ENCODE measurements at places on chromosomes 7 and 10.
A peak's percentile ranks its signal among the peaks of the same experiment; 100 is the strongest.

GRCh38 chr10:121961456-121961855 lies 13.6 kb downstream of the NSMCE4A start:
- DNase-seq: no peak

GRCh38 chr7:4268040-4268965 lies 413.8 kb upstream of the FOXK1 start:
- no peak for DNase-seq

DNA sequence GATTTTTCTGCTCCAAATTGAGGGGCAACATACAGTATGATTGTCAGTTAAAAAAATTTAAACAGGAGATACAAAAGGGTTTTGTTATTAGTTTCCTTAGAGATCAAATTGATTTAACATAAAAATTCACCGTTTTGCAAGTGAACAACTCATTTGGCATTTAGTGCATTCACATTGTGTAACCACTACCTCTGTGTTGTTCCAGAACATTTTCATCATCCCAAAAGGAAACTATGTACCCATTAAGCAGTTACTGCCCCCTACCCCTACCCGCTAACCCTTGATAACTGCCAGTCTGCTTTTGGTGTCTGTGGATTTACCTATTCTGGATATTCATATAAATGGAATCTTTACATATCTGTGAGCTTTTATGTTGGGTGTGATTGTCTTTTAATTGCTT lies 3.1 kb downstream of the ZRANB1 start:
- no peak for DNase-seq

DNA sequence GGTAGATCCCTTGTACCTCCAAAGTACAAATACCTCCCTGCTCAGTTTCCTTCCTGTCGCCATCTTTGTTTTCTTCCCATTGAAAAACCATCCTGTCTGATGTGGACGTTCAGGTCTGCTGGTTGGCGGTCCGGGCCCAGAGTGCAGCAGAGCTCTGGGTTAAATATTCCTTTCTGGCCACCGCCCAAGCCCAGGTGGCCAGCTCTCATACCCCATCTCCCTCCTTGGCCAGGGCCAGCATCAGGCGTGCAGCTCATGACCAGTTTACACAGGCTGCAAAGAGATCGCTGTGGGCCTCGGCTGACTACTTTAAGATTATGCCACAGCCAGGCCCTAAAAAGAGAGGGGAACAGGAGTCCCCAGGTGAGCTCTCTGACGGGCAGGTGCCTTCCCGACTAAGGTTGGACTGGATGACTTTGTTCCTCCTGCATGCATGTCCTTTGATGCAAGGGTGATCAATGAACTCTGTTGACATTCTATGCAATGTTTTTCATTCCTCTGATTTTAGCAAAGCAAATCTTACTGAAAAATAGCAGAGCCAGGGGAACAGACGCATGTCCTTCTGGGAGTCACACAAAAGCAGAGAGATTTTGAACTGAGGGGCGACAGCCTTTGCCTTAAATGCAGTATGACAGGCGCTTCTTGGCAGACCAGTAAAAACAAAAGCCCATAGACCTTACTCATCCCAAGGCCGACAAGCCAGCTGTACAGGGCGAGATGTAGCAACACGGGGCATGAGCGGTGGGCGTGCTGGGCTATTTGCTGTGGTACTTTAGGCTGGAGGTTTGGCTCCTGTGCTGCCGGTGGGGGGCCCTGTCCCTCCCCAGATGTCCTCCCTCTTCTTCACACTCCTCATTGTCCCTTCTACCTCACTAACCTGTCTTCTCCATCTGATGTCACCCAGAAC lies 33.3 kb upstream of the SH2B2 start:
- peak; percentile 24 for DNase-seq

DNA sequence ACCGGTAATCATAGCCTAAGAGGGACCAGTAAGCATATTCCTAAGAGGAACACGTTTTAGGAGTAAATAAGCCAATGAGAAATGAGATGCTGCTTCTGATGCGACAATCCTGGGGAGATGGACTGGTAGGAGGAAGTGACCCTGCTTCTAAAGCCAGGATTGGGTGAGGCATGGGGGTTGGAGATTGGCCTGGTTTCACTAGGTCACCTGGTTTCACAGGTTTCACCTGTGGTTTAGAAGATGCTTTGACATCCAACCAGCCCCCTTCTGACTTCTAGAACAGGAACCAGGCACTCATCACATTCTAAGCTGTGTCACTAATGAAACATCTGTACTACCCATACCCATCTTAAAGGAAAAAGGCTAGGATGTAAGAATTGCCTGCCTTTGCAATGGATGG lies 53.0 kb upstream of the BAMBI start:
- DNase-seq: no peak

GRCh38 chr10:101564490-101564991 lies 23.5 kb downstream of the POLL start:
- DNase-seq: no peak

DNA sequence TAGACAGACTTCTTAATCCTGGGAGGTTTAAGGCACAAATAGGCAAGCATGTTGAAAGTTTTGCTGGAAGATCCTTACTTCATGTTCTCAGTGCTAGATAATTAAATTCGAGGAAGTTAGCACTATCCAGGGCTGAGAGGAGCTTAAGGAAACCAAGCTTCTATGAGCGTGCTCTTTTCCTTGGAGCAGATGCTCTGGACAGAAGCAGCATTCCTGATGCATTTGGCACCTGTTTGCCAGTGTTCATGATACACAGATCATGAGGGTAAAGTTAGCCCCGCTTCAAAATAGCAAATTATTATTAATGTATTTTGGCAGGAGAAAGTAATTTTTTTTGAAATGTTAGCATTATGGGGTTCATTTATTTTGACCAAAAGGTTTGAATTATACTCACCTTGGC lies 9.4 kb downstream of the HDAC9 start:
- no peak for DNase-seq

- DNase-seq: peak; percentile 93
Observed at GRCh38 chr10:133309100-133309719, 496 bp downstream of the ZNF511 start.
